K562 (cell line): ENCODE measurements at places on chromosomes 13 and 19.
A peak's percentile ranks its signal among the peaks of the same experiment; 100 is the strongest.

- no peak for DNase-seq
Measured at GRCh38 chr19:55489711-55490477, 1.7 kb downstream of the SSC5D start.

GRCh38 chr13:54958781-54959180 lies 1930.2 kb downstream of the OLFM4 start:
- no peak for DNase-seq

GRCh38 chr13:35789335-35790165 lies 313.1 kb upstream of the MAB21L1 start:
- DNase-seq = no peak

- DNase-seq = no peak
Measured at GRCh38 chr19:3609779-3610719, 3.4 kb upstream of the TBXA2R start.

DNA sequence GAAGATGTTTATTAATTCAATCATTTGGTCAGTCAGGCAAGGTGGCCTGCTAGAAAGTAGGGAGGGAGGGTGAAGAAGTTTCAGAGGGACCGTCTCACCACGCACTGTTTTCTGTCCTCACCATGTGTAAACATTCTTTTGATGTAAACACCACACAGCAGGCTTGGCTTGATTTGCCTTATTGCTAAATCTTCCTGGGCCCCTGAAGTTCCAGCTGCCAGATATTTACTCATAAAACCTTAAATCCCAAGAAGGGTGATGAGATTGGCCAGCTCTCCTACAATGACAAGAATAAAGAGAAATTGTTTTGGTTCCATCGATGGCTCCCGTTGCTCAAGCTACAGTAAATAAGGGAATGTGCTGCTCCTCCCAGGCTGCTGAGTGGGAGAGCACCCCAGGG lies 198.2 kb upstream of the TMTC4 start:
- no peak for DNase-seq

GRCh38 chr13:47111499-47111898 lies 214.6 kb upstream of the HTR2A start:
- DNase-seq = peak; percentile 21

DNA sequence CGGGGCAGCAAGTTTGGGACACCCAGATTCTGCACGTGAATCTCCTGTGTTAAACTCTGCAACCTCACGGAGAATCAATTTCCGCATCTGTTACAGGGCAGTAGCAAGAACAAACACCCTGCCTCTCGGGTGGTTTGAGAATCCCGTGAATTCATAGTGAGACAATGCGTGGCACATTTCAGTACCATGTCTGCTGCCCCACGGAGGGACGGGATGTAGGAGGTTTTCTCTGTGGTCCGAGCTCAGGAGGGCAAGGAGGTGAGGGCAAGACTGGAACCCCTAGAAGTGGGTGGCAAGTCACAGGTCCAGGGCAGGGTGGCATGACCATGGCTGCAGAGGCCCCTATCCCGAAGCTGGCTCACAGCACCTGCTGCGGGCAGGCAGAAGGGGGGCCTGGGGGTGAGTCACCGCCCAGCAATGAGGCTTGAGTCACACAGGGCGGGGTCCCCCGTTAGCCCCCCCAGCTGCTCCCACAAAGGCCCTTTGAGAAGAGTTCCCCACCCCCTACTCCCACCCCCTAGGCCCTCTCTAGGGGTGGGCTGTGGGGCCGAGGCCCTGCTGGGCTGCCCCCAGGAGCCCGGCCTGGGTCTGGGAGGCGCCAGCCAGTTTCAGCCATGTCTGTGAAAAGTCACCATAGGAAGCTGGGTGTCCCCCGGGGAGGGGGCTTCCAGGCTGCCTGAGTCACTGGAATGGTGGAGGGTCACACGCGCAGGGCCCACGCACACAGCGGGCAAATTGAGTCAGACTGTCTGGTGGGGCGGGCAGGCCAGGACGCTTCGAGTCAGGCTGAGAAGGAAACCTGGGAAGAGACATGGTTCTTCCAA lies 25.8 kb upstream of the NANOS3 start:
- DNase-seq = peak; percentile 76

DNA sequence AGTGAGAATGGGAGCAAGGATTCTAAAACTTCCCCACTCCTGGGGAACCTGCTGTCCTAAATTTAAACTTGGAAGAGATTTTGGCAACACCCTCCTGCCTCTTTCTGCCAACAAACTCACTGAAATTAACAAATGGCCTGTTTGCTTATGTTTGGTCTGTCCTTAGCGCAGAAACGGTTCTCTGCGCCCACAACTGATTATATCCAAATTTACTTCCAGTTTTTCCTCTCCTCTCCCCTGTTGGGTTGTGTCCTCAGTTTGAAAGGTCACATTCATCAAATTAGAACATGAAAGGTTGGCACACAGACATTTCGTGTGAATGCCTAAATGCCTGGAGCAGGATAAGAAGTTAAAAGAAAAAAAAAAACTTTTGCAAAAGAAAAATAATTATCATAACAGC lies 56.4 kb upstream of the MRI1 start:
- DNase-seq = no peak

- DNase-seq = no peak
Measured at GRCh38 chr13:35716186-35716585, 239.7 kb upstream of the MAB21L1 start.

- DNase-seq = no peak
Measured at GRCh38 chr19:18430417-18431144, 7.4 kb downstream of the ISYNA1 start.

GRCh38 chr13:64855506-64855905 lies 2374.6 kb downstream of the PCDH9 start:
- no peak for DNase-seq

GRCh38 chr13:76029088-76029487 lies 393.0 kb downstream of the LMO7 start:
- no peak for DNase-seq

DNA sequence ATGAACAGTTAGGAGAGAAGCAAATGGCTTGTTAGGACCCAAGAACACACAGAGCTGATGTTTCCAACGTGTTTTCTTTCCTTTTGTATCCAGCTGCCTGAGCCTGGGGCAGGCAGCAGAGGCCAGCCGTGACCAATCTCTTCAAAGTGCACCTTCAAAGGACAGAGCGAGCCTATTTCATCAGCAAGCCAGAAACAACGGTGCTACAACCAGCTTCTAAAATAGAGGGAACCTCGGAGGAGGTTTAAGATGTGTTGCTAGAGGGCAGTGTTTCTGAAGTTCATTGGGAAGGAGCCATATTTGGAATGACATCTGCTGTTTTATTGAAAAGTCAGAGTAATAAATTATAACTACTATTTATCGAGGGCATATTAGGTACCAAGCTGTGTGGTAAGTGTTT lies 56.2 kb upstream of the RFC3 start:
- DNase-seq = no peak

DNA sequence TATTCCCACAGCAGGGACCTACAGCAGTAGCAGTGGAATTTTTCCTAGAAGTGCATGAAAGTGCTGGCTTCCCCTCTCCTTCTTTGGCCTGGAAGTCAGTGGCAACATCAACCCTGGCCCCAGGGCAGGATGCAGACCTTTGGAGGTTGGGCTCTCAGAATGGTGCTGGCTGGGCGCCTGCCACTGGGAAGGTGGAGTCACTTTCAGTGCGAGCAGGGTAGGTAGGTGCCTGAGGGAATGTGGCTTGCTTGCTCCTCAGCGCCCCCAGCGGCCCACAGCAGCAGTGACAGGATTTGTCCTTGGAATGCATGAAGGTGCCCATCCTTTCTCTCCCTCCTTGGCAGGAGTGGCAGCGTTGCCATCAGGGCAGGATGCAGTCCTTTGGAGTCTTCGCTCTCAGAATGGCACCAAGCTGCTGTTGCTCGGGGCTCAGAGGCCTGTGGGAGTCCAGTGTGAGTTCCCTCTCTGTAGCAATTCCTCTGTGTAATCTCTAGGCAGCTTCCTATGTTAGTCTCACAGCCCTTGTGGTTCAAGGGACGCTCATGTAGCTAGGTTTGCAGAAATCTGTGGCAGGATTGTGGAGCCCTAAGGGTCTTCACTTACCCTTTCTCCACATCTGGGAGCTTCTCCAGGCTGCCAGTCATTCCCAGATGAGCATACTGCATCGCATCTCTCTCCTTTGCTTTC lies 354.4 kb upstream of the DACH1 start:
- DNase-seq = peak; percentile 4

GRCh38 chr13:24741016-24741662 lies 22.8 kb upstream of the RNF17 start:
- peak; percentile 48 for DNase-seq

- no peak for DNase-seq
Measured at GRCh38 chr19:11269408-11269807, 7.1 kb upstream of the DOCK6 start.

GRCh38 chr13:71118779-71119364 lies 748.1 kb downstream of the DACH1 start:
- DNase-seq = no peak

GRCh38 chr19:13646758-13647157 lies 117.6 kb upstream of the MRI1 start:
- no peak for DNase-seq

DNA sequence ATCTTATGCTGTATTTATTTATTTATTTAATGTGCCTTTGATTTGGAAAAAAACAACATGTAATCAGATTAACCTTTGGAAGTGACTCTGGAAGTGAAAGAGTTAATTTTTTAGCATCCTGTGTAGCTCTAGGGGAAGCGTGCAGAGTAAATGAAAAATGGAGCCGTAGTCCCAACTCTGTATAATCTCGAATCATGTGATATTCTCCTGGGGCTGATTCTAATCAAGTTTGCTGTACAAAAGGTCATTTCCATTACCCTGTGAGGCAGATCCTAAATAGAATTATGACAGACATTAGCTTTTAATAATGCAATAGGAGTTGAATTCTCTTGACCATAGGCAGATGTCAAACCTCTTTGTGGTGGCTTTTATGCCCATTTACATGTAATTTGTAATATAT lies 238.6 kb upstream of the CSNK1A1L start:
- DNase-seq = no peak

DNA sequence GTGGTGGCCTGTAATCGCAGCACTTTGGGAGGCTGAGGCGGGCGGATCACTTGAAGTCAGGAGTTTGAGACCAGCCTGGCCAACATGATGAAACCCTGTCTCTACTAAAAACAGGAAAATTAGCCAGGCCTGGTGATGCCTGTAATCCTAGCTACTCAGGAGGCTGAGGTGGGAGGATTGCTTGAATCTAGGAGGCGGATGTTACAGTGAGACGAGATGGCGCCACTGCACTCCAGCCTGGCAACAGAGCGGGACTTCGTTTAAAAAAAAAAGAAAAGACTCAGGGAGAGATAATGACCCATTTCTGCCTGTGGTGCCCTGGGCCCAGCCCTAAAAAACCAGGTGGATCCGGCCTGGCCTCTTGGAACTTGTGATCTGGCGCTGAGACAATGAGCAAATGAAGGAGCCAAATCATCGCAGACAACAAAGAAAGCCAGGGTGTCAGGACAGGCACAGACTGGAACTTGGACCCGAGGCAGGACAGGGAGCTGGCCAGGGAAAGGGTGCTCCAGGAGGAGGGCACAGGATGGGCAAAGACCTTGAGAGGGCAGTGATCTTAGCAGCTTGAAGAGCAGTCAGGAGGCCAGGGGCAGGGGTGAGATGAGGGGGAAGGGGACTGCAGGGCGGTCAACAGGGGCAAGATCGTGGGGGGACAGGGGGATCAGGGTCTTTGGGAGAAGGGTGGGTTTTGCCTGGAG lies 962 bp upstream of the JAK3 start:
- DNase-seq = no peak

DNA sequence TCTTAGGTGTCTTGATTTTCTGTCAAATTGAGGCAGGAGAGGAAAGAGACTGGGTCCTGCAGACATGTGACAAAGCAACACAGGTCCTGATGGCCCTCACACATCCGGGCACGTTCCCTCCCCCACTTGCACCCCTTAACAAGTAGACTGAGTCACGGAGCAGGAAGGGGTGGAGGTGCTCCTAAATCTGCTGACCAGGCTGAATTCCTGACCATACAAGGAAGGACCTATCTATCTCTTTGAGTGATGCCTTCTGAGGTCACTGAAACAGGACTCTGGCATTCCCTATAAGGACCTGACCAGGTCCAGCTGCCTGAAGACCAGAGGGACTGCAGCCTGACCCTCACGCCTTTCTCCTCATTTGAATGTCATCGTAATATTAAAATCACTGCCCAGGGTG lies 250.3 kb downstream of the COL4A1 start:
- no peak for DNase-seq

GRCh38 chr19:19207637-19208572 lies 3.9 kb upstream of the NCAN start:
- no peak for DNase-seq

- no peak for DNase-seq
Measured at GRCh38 chr13:62387647-62388046, 972.0 kb upstream of the PCDH20 start.

GRCh38 chr13:78129823-78130222 lies 211.2 kb upstream of the EDNRB start:
- DNase-seq = no peak

DNA sequence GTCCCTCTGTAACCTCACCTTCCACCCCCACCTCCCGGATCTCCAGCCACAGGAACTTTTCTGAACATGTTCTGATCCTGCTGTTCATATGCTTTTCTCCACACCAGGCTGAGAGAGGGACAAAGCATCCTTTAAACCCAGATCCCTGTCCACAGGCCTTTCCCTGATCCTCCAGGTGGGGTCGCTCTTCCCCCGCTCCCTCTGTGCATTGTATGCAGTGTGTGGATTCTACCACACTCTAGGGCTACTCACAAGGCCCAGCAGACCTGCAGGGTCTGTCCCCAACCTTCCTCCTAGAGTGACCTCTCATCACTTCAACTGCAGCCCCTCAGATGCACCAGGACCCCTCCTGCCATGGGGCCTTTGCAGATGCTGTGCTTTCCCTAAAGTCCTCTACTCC lies 1200.6 kb downstream of the UQCRFS1 start:
- DNase-seq = peak; percentile 18

- no peak for DNase-seq
Measured at GRCh38 chr19:33362508-33363228, 10.8 kb upstream of the CEBPG start.
